ENCODE measurements at places on chromosomes 6 and 20. TPM values are rescaled to one million over a fixed set of nuclear protein-coding genes. Genes with fewer than 3 reads are reported as not detected.

The TRIM40 gene
- not detected for total RNA-seq

The NFATC2 gene
- 29.4 TPM for total RNA-seq

DNA sequence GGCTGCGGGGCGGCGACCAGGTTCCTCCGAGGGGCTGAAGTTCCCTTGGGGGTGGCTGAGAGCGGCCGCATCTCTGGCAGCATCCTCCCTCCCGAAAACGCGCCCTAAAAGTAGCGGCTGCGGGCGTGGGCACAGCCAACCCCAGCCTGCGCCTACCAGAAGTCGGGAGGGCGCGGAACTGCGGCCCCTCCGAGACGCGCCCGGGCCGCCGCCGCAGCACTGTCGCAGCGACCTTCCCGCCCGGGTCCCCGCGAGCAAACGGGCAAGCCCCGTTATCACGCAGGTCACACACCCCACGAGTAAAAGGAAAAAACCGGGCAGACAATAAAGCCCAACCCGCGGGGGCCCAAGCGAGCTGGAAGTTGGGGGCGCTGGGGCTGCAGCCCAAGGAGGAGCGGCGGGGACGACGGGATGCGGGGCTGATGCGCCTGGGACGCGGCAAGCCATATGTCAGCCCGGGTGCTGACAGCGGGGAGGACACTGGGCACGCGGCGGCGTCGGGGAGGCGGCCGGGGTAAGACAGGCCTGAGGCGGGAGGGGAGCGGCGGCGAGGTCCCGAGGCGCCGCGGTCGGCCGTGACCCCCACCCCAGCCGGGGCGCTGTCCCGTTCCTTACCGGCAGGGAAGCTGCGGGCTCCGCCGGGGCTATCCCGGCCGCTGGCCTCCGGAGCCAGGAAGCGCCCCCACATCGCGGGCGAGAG is 659 bp downstream of the CEP85L start:
- DNase-seq = peak; percentile 63

DNA sequence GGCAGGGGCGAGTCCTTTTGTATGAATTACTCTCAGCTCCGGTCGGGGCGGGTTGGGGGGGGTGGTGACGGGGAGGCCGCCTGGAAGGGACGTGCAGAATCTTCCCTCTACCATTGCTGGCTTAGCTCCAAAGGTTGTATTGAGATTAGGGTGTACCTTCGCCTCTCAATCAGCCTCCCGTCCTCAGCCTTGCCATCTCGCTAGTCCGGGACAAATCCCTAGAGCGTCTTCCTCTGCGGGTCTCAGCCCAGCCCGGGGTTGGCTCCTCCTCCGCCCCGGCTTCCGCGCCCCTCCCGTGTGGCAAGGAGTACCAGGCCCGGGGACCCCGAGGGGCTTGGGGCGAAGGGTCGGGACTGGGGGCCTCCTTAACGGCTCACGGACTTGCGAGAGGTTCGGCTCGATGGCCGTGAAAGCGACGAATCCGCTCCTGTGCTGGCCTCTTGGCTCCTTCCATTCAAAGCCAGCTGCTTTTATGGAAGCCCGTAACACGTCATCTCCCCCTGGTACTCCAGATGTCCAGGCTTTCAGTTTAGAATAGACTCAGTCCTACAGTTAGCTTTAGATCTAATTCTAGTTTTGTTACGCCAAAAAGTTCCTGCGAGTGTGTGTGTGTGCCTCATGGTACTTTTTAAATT is 636 bp upstream of the EEF1A1 start:
- DNase-seq = no peak

GRCh38 chr20:14208956-14209355 is 128.5 kb downstream of the FLRT3 start:
- no peak for DNase-seq

DNA sequence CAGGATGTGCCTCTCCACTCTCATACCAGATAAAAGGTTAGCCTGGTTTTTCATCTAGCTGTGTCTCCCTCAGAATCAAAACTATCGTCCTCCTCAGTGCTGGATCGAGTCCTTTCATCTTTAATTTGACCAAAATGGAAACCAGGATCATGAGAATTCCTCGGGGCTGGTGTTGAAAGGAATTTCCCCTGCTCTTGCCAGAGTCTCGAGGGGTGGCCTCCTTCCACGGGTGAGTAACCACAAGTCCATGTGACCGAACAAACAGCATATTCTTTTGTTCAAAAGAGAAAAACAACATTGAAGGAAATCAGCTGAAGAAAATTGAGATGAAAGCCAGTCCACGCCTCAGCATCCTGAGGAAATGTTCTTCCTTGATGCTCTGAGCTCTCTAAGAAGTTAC is 165.9 kb upstream of the CDYL start:
- DNase-seq = no peak
